Iris pigment epithelial cell (primary cell): ENCODE measurements at places on chromosomes 7 and 10.
A peak's percentile ranks its signal among the peaks of the same experiment; 100 is the strongest.

GRCh38 chr7:149422914-149423301, 38.0 kb downstream of the ZNF777 start:
- no peak for DNase-seq

- no peak for DNase-seq
These were observed 108.9 kb downstream of the IPMK start for GRCh38 chr10:58158806-58159205.

DNA sequence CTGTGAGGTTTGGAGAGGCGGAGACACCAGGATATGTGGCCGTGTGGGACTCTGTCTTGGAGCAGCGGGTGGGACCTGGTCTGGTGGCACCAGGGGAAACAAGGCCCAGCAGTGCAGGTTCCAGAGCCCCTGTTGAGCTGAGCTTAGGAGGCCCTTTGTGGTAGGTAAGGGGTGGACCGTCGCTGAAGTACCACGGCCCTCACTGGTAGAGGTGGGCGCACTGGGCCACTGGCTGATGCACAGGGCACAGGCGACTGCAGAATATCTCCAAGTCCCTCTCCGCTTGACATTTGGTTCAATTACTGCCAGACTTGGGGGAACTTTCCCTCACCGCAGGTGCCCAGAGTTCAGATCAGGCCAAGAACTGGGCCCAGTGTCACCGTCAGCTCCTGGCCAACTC, 27.3 kb downstream of the DOCK1 start:
- DNase-seq: no peak

DNA sequence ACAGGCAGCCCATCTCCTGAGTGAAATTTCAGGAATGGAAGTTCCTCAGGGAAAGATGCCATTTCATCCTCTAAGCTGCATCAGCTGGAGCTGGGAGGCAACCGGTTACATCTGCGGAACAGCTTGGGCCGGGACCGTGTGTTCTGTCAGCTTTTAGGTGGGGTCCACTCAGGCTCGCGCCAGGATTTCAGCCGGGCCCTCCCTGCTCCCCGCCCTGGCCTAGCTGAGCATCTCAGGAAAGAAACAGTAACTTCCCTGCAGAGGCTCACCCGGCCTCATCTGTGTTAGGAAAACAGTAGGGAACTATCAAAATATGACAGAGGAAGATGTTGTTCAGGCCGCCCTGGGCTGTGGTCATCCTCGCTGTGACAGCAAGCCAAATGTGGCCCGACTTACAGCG, 110.4 kb downstream of the TRIL start:
- DNase-seq: no peak

- DNase-seq: no peak
These were observed 117.6 kb downstream of the SNX13 start for GRCh38 chr7:17822547-17823173.

- peak; percentile 10 for DNase-seq
These were observed 8.2 kb upstream of the PON3 start for GRCh38 chr7:95404316-95404865.

DNA sequence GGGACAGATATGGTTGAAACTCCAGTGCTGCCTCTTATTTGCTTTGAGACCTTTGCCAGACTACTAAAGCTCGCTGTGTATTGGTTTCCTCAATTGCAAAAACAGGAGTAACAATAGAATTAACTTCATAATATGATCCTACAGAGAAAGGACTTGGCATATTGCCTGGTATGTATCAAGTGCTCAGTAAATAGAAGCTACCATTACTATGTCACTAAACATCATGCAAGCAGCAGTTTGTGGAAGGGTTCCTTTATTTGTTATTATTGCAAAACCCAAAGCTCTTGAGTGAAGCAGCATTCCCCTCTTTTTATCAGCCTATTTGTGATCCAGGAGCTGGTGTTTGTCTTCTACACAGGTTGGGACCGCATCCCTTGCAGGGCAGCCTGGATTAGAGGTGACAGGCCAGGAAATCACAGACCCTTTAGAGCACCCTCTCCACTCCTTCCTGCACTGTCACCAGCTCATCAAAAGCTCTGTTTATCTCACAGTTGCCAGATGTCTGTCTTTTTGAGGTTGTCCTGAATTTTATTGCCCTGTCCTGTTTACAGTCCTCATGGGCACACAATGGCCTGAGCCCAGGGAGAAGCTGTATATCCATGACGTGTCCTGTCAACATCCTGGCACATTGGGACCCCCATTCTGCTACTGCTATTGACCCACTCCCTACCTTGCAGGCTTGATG, 121.5 kb downstream of the SNX10 start:
- no peak for DNase-seq

DNA sequence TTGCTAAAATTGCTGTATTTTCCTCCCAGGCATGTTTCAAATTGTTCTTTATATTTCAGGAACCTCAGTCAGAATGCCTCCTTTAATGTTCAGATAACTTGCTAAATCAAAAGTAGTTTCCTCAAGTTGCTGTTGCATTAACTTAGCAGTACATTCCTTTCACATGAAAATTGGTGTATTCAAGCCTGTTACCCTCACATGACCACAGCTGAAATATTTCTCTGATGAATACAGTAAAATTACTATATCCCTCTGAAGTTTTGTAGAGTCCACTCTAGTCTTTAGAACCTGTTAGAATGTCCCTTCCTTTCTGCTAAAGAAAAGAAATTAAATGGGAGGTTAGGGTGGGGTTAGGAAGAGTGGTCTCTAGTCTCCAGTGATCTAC, 24.5 kb upstream of the C1GALT1 start:
- peak; percentile 69 for DNase-seq

DNA sequence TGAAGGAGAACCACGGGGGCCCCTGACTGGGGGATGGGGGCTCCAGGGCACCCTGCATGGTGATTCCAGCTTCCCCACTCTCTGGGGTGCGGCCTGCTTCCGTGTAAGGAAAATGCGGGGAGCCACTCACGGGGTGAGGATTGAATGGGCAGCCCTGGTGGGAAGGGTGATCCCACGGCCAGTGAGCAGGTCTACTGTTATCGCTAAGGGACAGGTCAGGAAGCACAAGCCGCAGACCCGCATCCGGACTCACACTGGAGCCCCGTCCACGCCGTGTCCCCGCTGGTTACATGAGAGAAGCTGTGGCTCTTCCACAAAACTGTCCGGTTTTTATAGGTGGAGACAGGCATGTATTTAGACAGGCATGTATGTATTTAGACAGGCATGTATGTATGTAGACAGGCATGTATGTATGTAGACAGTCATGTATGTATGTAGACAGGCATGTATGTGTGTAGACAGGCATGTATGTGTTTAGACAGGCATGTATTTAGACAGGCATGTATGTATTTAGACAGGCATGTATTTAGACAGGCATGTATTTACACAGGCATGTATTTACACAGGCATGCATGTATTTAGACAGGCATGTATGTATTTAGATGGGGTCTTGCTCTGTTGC, 5.7 kb downstream of the PSMG3 start:
- DNase-seq: no peak

- peak; percentile 9 for DNase-seq
These were observed 46.4 kb upstream of the PARD3 start for GRCh38 chr10:34861293-34862021.

DNA sequence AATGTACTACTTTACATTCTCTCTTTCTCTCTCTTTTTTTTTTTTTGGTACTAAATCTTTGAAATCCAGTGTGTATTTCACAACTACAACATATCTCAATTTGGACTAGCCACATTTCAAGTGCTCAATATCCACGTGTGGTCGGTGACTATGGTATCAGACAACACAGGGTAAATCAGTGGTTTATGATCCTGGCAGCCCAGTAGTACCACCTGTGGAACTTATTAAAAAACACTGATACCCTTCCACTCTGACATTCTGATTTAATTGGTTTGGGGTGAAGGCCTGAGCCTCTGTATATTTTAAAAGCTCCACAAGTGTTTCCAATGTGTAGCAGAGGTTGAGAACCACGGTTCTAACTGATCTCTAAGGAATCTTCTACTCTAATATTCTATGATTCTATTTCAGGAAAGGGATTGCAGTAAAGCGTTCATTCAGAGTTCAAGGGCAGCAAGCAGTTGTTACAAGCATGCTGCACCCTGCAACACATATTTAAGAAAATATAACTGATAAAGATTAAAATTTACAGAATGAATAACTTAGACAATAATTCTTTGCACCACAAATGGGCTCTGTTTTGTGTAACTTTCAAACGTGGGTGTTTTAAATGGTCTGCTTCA, 5.1 kb downstream of the CREB5 start:
- no peak for DNase-seq

GRCh38 chr7:149883452-149883861, 9.7 kb downstream of the ATP6V0E2 start:
- DNase-seq: peak; percentile 44

DNA sequence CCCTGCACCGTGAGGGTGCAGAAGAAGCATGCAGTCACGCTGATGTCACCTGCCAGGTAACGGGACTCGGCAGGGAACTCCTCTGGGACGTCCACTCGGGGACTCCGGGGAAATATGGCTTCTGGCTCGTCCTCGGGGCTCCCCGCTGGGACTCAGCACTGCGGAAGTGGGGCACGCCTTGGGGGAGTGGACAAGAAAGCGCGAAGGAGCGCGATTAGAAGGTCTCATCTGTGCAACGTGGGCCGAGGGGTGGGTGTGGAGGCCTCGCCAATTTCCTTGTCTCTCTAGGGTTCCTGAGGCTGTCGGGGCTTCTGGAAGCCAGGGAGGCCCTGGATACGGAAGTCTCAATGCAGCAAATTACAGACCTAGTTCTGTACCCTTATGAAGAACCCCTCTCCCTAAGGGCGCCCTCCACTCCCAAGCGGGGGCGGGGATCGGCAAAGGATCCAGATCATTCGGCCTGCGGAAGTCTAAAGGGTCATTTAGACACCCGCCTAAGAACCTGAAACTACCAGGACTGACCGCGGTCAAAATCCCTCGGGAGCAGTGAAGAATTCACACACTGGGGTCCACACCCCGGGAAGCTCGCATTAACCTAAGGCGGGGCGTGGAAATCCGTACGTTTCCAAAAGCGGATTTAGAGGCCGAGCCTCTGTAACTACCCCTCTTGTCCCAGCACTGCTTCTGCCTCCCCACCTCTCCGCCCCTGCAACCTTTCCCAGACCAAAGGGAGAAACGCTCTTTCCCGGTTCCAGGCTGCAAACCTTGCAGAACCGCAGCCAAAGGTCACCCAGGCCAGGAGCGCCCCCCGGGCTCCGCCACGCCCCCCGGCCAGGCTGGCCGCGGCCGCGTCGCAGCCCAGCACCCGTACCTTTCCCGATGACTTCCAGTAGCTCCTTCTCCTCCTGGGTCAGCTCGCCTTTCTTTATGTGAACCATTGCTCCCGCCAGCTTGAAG, 640 bp downstream of the ANKMY2 start:
- DNase-seq: peak; percentile 70

DNA sequence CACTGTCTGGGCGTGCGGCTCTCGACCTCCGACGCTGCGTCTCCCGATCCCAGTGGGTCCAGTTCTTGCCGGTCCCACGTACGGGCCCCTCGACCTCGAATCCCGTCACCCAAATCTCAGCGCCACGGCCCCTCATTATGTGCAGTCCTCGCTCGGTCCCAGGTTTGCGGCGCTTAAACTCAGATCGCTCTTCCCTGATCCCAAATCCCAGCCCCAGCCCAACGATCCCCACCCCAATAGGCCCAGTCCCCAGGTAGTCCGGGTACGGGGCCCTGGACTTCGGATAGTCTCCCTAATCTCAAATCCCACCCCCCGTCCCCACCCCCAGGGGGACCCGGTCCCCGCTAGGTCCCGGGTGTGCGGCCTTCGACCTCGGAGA, 666 bp downstream of the HNRNPF start:
- DNase-seq: no peak

GRCh38 chr7:111112439-111112838, 21.5 kb downstream of the LRRN3 start:
- peak; percentile 52 for DNase-seq

DNA sequence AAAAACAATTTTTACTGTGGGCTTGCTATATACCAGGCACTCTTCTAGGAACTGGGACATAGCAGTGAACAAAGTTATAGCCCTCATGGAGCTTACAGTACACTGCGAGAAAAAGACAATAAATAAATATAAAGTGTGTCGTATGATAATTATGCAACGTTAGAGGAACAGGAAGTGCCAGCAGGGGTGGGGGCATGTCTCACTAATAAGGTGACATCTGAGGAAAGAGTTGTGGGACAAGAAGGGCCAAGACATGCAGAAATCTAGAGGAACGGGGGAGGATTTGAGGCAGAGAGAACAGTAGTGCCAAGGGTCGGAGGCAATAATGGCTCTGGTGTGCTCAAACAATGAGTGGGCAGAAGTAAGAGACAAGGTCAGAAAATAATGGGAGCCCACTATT, 52.8 kb downstream of the LMBR1 start:
- DNase-seq: no peak

DNA sequence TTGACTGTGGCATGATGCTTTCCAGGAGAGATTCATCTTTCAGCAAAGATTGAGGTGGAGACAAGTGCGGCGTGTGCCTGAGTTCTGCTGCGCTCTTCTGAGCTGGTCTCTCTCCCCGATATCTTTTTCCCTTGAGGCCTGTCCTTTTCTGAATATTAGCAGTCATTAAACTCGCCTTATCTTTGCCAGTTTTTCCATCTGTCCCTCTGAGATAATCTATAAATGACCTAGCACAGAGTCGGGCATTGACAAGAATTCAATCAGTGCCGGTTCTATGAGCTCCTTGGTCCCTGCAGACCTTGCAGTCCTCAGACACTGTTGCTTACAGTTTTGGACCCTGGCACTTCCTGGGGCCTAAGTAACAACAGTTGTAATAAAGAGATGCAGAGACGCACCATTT, 89.7 kb upstream of the IKZF1 start:
- no peak for DNase-seq

DNA sequence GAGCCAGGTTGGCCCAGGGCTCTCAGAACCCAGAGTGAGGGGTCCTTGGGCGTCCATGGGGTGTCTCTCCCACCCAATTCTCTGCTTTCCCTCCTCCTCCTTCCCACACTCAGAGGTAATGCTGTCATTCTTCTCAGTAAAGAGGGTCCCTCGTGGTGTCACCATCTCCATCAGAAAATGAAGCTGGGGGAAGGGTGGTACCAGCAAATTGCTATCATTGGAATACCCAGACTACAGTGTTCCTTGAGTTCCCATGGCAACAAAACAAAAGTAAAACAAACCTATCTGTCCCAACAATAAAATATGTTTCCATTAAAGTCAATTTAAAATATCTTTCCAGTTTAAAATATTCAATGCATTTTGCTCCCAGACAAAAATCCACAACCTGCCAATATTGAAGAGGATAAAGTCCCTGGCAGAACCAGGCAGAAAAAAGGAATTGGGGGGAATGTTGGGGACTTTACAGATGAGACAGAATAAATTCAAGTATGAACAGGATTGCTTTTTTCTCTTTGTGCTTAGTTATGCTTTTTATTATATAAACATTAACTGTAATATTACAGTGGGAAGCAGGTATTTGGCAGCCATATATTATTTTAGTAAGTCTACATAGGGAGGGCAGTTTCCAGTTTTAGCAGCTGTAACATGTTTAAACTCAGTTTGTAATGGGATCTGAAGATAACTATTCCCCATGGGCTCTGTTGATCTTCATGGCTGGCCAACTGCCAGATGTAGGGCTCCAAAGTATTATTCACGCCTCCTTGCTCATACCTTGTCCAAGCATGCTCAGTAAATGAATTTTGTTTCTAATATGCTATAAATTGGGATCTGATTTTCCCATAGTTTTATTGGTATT, 182.1 kb downstream of the ARID5B start:
- peak; percentile 84 for DNase-seq

- no peak for DNase-seq
These were observed 33.9 kb downstream of the STARD3NL start for GRCh38 chr7:38211940-38212339.
